ENCODE measurements at places on chromosomes 5 and 9.

DNA sequence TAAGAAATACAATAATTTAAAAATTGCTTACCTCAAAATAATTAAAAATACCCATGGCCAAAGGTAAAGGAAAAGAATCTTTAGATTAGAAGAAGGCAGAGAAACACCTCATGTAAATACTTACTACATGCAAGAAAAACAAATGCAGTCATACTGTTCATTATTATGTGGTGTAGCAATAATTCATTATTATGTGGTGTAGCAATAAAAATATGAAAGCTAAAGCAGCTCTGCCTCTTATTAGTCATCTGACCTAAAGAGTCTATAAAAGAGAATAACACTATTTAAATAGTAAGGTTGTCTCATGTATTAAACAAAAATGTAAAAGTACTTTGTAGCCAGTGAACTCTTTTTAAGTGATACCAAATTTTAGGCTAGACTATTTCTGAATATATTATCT lies 6.6 kb downstream of the DTWD2 start:
- DNase-seq, result no peak

- DNase-seq, result no peak
These were observed 262.9 kb downstream of the IRX1 start for GRCh38 chr5:3858524-3858923.

- no peak for DNase-seq
These were observed 195.8 kb downstream of the EFNA5 start for GRCh38 chr5:107474716-107475489.

GRCh38 chr9:113979343-113980127 lies 98.6 kb downstream of the AMBP start:
- no peak for DNase-seq

DNA sequence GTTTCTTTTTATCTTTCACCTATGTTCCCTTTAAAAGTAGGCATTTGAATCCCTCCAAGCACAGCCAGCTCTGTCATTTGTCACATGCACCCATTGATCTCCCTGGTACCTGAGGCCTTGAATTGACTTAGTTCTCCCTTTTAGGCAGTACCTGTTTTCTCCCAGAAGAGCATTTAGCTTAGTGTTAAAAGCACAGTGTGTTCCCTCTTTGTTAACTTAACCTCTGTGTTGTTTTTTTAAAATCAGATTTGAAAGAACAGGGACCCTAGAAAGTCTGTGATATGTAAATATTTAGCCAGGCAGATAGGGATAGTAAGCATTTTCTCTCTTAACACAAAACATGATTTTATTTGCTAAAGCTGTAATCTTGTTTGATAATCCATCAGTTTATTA lies 113.8 kb upstream of the SPATA31D4 start:
- DNase-seq, result no peak

DNA sequence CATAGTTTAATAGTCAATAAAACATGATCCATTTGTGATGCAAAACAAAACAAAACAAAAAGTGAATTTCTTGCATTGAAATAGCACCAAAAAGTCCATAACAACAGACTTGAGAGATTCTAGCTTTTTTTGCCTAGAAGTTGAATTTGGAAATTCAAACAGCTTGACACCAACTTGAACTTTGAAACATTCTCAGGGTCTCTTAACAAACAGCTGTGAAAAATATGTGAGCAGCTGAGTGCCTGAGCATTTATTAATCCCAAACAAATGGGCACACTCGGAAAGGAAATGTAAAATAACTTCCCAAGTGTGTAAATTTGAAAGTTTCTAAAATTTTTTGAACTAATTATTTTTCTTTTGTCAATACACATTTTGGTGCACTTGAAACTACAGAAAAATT lies 56.0 kb upstream of the HMHB1 start:
- DNase-seq, result no peak

- DNase-seq, result no peak
These were observed 217.9 kb upstream of the KLF4 start for GRCh38 chr9:107707428-107707837.

GRCh38 chr5:111792471-111793058 lies 35.6 kb upstream of the NREP start:
- no peak for DNase-seq

Measured in stimulated activated CD8-positive, alpha-beta memory T cell treated with anti-CD3 and anti-CD28 coated beads, Interleukin-15, amount 100 ng/mL, for 1 hour (primary cell).